ENCODE measurements at places on chromosomes 4 and X.
A peak's percentile ranks its signal among the peaks of the same experiment; 100 is the strongest.

DNA sequence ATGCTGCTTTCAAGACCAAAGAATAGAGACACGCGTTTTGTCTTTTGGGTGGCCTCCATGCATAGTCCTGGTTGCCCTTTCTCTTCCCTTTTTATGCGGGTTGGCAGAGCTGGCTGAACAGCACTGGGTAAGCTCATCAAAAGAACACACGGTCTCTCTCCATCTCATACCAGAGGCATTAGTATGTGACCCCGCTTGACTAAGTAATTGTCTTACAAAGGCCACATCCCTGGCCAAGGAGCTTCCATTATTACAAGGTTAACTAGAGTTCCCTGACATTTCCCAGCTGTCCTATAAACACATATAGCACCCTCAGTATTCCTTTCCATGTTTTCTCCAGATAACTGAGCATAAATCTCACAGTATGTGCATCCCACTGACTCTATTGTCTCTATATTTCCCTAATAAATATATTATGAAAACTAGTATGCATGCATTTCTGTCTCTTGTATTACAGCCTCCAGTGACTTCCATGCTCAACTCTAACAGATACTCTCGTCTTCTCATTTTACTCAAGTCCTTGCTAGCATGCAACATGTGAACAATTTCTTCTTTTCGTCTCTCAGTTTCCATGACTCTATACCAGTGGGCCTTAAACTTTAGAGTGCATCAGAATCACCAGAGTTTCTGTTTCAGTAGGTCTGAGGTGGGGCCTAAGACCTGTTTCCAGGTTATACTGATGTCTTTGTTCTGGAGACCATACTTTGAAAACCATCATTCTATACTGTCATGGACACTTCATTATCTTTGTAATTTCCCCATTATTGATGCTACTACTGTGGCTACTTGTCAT is 247.7 kb upstream of the ARSJ start:
- no peak for DNase-seq

GRCh38 chrX:120402369-120402768 is 40.5 kb downstream of the ATP1B4 start:
- DNase-seq: no peak

DNA sequence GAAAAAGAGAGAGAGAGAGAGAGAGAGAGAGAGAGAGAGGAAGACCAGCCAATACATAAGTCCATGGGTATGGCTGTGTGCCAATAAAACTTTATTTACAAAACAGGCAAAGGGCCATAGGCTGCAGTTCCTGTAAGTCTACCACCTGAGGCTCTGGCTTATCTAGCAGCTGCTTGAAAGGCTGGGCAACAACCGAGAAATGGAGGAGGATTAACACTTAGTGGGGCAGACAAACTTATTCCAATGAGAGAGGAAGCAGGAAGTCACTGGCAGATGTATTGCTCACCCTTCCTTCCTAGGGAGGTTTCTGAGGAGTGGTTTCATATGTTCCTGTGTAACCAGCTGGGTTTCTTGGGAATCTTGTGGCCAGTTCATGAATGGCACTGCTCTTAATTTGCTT is 4.7 kb upstream of the GPR143 start:
- no peak for DNase-seq

- DNase-seq: no peak
Measured at GRCh38 chr4:139297001-139297410, 4.3 kb upstream of the NAA15 start.

GRCh38 chr4:89949782-89950387 is 55.2 kb downstream of the MMRN1 start:
- no peak for DNase-seq

GRCh38 chr4:8600266-8600665 is 7.7 kb downstream of the CPZ start:
- no peak for DNase-seq

DNA sequence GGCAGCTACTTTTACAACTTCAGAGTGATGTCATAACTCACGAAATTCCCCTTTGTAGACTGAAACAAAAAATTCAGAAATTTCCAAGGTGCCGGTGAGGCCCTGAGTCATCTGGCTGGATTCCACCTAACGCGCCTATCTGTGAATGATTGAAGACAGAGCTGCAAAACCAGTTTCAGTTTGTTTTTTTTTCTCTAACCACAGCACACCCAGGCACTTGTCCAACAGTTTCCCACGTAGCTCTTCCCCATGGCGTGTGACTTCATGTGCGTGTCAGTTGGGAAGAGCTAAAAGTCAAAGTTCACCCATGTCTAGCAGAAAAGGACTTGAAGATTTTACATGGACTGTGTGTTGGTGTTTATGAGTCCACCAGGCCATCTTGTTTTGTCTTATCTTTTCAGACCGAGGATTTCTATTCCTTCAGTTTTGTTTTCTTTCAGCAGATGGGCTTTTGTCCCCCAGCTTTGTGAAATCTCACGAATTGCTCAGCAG is 16.4 kb downstream of the TCEANC start:
- DNase-seq: peak; percentile 7

GRCh38 chr4:102483120-102483519 is 18.0 kb upstream of the NFKB1 start:
- DNase-seq: no peak
